ENCODE measurements at places on chromosomes 1 and 21.

DNA sequence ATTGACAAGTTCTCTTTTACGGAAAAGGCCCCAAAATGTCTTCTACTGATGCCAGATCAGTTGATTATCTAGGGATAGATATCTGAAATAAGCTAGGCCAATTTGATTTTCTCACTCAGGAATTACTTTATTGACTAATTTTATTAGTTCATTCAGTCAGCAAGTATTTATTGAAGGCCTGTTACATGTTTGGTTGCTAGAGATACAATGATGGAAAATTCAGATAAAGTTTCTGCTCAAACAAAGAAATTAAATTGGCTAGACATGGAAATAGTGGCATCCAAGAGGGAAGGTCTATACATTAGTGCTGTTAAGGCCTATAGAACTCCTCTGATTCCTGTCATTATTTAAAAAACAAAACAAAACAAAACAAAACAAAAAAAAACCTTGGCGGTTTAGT is 56.5 kb downstream of the HS2ST1 start:
- DNase-seq, result no peak

DNA sequence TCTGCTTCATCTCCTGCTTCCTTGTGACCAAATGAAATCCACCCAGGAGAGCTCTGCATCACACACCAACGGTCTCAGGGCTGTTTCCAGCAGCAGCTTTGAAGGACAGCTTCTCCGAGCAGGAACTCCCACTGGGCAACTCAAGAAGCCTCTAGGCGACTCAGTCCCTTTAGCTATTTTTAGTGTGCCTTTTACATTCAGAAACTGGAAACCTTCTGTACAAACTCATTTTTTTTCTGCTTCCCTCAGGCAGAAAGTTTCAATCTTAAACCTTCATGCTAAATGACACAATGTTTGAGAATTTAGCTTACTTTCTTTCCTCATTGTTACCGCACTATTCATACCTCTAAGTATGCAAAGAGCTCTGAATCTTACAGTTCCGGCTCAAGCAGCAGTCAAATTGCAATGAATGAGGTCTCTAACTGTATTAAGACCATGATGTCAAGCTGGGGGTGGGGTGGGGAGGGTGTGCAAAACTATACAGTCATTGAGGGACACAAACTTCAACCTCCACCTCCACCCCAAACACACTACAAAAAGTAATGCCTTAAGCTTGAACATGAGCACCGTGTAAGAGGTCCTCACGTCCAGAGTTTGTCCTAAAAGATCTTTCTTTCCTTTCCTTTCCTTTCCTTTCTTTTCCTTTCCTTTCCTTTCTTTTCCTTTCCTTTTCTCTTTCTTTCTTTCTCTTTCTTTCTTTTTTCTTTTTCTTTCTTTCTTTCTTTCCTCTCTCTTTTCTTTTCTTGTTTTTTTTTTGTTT is 16.4 kb upstream of the TARBP1 start:
- no peak for DNase-seq

DNA sequence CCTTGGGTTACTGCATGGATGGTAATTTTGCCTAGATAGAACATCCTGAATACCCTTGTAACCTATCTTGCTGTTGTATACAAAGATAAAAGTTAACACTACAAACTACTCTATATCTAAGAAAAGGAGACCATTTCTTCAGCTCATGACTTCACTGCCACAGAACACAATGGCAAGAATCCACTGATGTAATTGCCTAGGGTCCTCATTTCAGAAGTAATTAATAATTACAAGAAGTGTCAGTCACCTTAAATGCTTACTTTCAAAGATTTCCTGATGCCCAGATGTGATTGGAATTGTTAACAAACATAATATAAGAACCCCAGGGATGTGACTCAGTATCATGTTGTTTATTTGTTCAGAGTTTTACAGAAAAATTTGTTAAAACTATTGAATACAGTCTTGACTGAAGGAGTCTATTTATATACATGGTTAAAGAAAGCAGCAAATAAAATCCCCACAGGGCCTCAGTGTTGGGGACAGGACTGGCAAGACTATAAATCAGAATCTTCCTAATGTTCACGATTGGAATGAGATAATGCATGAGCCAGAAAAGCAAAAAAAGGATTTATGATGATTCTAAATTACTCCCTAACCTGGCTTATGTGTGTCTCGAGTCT is 83.9 kb downstream of the CRB1 start:
- DNase-seq, result no peak

DNA sequence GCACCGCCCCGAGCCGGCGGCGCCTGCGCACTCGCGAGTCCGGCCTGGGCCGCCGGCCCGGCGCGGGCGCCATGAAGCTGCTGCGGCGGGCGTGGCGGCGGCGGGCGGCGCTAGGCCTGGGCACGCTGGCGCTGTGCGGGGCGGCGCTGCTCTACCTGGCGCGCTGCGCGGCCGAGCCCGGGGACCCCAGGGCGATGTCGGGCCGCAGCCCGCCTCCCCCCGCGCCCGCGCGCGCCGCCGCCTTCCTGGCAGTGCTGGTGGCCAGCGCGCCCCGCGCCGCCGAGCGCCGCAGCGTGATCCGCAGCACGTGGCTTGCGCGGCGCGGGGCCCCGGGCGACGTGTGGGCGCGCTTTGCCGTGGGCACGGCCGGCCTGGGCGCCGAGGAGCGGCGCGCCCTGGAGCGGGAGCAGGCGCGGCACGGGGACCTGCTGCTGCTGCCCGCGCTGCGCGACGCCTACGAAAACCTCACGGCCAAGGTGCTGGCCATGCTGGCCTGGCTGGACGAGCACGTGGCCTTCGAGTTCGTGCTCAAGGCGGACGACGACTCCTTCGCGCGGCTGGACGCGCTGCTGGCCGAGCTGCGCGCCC is at the start of gene B3GALT6:
TSS of gene B3GALT6 (plus strand) at position 30 of the 588 bp plus-strand sequence. CDS start at position 72, 42 bp downstream.
- no peak for DNase-seq

DNA sequence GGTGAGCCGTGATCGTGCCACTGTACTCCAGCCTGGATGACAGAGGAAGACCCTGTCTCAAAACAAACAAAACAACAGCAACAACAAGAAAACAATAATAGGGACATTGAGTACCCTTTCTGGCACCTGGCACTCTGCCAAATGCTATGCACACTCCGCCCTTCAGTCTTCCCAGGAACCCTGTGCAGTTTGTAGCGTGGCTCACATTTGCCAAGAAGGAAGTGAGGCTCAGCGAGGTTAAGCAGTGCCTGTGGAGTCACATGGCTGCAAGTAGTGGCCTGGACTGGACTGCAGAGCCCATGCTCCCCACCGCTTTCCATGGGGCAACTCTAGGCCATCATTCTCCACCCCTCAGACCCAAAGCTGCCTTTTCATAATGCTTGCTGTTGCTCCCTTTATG is 5.3 kb upstream of the EVA1B start:
- DNase-seq, result no peak

DNA sequence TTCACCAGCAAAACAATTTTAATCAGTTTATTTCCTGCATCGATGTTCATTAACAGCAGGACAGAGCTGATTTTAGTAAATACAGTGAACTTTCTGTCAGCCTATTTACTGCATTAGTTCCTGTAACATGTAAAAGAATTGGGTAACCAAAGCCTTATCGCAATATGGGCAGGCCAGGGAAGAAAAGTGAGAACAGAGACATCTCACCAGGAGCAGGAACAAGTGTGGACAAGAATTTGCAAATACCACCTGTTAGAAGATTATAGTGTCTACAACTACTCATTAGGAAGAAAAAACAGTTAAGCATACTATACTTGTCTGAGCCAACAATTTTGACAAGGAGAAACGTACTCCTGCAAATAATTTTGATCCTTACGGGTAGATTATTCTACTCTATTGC is 1293.9 kb downstream of the PLA2G4A start:
- DNase-seq, result no peak

GRCh38 chr1:165560883-165561656 is 17.3 kb downstream of the LRRC52 start:
- no peak for DNase-seq

GRCh38 chr1:33143698-33144097 is 38.1 kb downstream of the TRIM62 start:
- DNase-seq, result no peak

DNA sequence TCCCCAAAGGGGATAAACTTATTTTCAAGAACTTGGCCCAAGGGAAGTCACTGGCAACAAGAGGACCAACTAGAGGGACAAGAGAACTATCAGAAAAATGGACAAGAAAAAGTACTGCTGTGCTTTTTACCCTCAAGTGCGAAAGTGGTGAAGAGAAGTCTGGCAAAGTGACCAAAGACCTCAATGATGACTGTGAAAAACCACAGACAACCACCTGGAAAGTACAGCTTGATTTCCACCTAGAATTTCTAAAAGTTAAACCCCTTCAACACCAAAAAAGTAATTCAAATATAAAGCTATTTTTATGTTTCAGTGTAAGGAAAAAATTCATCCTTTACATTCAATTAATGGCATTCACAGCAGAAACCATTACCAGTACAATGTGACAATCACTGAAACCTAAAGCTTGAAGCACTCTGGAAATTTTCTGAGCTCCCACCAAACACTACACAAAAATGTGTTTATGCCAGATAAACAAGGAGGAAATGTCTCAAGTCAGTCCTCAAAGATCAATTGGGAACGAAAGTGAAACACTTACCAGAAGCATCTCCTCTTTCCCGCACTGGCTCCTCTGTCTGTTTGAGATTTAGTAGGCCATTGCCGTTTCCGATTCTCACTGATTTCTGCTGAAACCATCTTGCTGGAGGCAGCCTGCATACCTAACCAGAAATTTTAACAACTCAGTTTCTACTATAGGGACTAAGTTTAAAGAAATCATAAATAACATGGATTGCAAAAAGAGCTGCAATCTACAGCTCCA is 8.3 kb downstream of the SDE2 start:
- no peak for DNase-seq

- no peak for DNase-seq
Measured at GRCh38 chr1:9721606-9722377, 70.3 kb downstream of the PIK3CD start.

- DNase-seq, result no peak
Measured at GRCh38 chr1:2460996-2461751, 14.9 kb upstream of the PLCH2 start.

DNA sequence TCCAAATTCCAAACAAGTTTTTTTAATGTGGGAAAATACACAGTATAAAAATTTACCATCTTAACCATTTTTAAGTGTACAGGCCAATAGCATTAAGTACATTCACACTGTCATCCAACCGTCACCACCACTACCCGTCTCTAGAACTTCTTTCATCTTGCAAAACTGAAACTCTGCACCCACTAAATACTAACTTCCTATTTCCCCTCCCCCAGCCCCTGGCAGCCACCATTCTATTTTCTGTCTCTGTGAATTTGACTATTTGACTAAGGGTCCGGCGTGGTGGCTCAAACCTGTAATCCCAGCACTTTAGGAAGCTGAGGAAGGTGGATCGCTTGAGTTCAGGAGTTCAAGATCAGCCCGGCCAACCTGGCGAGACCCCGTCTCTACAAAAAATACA is 36.1 kb downstream of the CLSTN1 start:
- no peak for DNase-seq

- no peak for DNase-seq
Measured at GRCh38 chr1:46719689-46720088, 775 bp upstream of the EFCAB14 start.

All from brain pericyte (primary cell).